ENCODE measurements at places on chromosomes 16 and 17.
A peak's percentile ranks its signal among the peaks of the same experiment; 100 is the strongest.

GRCh38 chr16:28590384-28591340, 6.2 kb downstream of the SULT1A2 start:
- no peak for DNase-seq

GRCh38 chr17:45759761-45760160, 24.4 kb upstream of the CRHR1 start:
- no peak for DNase-seq

- DNase-seq, result no peak
These were observed 170.4 kb downstream of the IRX3 start for GRCh38 chr16:54116124-54116655.

- DNase-seq, result peak; percentile 49
These were observed at the start of gene PIEZO1 for GRCh38 chr16:88785106-88785924. Gene PIEZO1 (minus strand): TSS chr16:88785220. CDS start chr16:88784964, 256 bp downstream.

- no peak for DNase-seq
These were observed 62.5 kb downstream of the CACNG3 start for GRCh38 chr16:24318680-24319079.

DNA sequence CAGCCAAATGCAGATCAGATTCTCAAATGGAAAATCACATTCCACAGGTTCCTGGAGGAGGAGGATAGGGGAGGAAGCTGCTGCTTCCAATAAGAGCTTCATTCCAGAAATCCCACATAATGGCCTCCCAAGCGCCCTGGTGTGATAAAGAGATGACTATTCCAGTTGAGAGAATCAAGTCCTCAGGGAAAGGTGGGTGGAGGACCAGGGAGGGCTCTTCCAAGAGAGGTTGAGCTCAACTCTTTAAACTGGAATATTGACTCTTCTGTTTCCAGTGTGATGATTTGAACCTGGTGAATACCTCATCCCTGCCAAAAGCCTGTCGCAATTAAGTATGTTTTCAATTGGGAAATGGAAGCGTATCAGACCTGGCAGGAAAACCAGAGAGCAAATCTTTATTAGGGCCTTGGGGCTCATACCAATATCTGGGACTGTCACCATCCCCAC, 81.4 kb upstream of the DYNLRB2 start:
- no peak for DNase-seq

DNA sequence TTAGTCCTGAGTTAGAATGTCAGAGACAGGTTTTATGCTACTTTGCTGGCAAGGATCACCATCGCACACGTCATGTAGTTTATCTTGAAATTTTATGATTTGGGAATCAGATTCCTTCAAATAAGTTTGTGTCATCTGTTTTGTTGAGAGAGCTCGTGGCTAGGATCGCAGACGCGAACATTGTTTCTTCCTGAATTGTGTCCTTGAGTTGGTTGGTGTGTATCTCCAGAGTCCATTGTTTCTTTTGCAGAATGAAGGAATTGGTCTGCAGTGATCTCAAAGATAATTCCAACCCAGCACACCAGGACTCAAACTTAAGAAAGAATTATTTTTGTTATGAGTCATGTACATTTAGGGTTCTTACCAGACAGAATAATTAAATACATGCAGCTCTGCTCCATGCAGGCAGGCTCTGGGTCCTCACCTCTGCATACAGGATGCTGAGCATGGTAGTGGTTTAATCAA, 51.6 kb downstream of the PRKCA start:
- DNase-seq, result no peak

DNA sequence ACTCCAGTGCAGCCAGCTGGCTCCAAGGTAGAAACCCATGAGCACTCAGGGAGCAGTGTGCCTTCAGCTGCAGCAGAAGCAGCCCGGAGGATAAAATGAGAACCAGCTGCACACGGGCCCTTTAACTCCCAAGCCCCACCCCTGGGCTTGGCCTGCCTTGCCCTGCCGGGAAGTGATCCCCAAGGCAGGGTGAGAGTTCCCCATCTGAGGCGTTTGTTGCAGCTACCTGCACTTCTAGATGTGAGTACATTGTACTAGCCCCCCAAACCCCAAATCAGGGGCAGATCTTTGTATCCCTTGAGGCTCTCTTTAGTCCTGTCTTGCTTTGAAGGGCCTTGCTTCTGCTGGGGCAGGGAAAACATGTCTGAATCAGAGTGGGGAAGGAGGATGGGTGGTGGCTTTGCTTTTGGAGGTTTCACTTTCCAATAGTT, at the start of gene MVP:
TSS of gene MVP (plus strand) at position 192 of the 431 bp plus-strand sequence. CDS start 10,088 bp downstream, outside the sequence.
- no peak for DNase-seq

DNA sequence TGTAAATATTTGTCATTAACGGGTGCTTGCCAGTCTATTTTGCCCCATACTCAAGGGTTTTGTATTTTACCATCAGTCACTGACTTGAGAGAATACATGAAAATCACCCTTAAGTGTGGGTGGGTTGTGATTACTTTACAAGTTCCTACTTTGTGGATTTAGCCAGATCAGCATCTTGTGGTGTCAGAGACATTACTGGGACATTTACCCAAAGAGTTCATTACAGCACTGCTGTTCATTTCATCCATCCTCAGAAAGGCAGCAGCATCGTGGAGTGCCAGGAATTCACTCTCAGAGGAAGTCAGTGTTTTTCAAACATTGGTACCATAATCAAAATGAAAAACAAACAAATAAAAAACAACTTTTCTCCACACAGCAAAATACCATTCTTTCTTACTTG, 110.8 kb downstream of the CNTNAP4 start:
- no peak for DNase-seq

DNA sequence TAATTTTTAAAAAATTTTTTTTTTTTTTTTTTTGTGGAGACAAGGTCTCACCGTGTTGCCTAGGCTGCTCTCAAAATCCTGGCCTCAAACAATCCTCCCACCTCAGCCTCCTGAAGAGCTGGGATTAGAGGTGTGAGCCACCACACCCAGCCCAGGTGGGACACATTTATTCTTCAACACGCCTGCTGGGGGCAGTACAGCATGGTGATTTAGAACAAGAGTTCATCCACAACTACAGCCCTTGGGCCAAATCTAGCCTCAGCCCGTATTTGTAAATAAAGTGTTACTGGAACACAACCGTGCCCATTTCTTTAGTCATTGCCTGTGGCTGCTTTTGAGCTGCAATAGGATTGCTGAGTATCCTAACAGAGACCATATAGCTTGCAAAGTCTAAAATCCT, 92.8 kb downstream of the KATNIP start:
- DNase-seq, result no peak

- DNase-seq, result no peak
These were observed 14.8 kb upstream of the PVALEF start for GRCh38 chr17:81150377-81151077.

Data from activated naive CD4-positive, alpha-beta T cell (primary cell).